ENCODE measurements at places on chromosomes 16 and 17.
A peak's percentile ranks its signal among the peaks of the same experiment; 100 is the strongest.

DNA sequence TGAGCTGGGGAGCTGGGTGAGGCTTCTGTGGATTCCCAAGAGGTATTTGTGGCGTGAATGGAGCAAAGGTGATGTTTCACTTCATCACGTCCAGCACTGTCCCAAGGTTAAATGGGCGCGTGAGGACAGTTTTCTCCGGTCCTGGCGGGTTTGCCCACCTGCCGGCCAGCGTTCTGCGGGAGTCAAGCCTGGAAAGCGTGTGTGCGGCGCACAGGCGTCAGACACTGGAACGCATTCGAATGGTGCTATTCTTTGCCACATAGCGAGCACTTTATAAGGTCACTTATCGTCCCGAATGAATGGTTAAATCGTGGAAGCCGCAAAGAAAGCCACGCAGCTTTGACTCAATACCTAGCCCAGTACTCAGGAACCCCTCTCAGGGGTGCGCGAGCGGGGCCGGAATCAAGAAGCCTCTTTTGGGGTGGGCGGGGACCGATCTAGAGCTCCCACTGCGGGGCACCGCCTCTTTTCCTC is 446 bp upstream of the PSMD11 start:
- DNase-seq, result no peak

DNA sequence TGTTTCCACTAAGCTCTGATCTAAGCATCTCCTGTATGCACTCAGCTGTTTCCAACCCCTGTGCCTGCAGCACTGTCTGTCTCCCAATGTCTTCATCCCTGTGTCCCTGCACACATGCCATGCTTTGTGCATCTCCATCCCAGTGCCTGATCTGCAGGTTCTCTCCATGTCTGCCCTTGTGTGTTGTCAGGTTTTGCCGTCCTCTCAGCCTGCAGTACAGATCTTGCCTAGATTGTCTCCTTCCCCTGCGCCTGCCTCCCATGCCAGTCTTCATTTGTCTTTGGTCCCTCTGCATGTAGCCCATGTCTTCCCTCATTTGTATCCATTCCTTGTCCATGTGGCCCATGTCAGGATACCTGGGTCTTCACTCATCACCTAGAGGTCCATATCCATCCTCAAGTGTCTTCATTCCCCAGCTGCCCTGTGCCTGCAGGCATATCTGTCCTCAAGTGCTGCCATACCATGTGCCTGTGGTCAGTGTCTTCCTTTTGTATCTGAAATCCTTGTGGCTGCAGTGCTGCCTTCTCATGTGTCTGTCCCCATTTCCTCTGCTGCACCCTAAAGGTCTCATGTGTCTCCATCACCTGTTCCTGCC is 71.5 kb downstream of the TNFRSF13B start:
- DNase-seq, result no peak

DNA sequence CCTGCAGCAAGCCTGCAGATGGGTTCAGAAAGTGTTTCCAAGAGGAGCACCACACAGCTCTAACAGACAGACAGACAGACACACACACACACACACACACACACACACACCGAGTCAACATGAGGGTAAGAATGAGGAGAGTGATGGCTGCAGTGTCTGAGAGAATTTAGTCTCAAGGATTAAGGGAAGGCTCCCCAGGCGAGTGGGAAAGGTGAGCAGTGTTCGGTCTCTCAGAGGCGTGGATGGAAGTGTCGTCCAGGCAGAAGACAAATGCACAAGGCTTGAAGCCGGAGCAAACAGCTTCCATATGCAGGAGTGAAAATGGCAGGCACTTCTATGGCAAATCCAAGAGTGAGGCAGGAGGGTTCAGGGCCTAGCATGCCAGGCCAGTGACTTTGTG is 770.1 kb downstream of the KCNJ18 start:
- no peak for DNase-seq

GRCh38 chr17:72764632-72765041 is 327.9 kb downstream of the SLC39A11 start:
- no peak for DNase-seq

GRCh38 chr17:50207792-50208567 is 6.5 kb upstream of the COL1A1 start:
- DNase-seq, result no peak

GRCh38 chr17:50275279-50275678 is 1.0 kb downstream of the TMEM92 start:
- DNase-seq, result no peak

DNA sequence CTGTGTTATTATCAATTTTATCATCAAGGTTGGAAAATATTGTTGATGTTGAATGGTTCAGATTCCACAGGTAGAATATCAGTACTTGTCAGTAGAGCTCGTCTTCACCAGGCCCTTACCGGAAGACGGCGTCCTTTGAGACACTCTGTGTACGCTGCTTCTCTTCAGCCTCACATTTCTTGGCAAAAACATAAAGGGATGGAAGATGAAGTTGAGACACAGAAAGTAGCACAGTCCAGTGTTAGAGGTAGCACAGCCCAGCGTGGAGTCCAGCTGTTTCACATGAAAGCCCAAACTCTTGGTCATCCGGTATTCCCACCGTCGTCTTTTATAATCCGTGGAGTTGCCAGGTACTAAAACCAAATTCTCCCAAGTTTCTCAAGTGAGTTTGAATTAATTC is 30.4 kb downstream of the ATP2C2 start:
- no peak for DNase-seq

DNA sequence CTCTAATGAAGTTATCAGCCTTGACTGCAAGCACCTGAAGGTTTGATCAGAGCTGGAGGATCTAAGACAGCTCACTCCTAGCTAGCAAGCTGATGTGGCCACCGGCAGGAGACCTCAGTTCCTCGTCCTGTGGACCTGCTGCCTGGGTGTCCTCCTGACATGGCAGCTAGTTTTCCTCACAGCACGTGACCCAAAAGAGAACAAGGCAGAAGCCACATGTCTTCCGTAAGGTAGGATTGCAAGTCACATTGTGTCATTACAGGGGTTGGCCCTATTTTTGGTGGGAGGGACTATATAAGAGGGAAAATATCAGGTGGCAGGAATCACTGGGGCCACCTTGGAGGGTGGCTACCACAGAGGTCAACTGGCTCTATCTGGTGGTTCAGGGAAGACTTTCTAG is 18.1 kb upstream of the WWOX start:
- no peak for DNase-seq

DNA sequence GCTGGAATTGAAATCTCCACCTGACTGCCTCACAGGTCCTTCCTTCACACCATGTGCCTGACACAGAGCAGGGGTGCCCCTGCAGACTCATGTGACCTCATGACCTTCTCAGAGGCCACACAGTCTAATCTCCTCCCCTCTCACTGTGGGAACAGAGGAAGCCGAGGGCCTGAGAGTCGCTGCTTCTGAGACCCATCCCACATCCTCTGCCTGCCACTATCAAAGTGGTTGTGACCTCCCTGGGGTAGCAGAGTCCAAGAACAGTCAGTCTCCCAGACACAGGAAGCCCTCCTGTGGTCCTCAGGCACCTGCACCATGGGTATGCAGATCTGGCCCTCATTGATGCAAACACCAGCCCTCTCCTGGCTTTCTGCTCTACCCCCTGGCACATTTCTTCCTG is 78.5 kb downstream of the RAB11FIP4 start:
- DNase-seq, result no peak

GRCh38 chr17:71286625-71287024 is 834.2 kb upstream of the SOX9 start:
- DNase-seq, result no peak

GRCh38 chr17:81000631-81001357 is 9.2 kb downstream of the CHMP6 start:
- DNase-seq, result no peak

- DNase-seq, result peak; percentile 46
Observed at GRCh38 chr17:21034340-21035235, 8.2 kb downstream of the USP22 start.

DNA sequence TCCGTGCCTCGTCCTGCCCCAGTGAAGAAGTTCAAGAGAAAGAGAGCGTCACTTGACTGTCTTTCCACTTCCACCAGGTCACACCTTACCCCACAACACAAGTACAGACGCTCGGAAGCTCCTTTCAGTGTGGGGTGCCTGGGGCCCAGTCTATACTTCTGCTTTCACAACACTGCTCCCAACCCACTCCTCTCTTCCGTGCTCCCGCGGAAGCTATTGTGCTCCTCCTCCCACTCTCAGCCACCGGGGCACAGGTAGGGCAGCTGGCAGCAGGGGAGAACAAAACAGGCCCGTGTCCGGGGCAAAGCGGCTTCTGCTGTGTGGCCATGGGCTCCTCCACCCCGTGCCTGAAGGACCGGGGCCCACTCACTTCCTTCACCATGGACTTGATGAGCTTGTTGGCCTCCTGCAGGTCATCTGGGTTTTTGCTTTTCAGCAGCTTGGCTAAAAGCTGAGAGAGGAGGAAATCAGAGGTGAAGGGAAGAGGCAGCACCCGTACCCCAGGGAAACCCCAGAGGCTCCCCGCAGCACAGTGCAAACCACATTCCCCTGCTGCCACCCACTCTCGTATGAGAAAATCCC is 18.9 kb downstream of the GGA3 start:
- no peak for DNase-seq

- DNase-seq, result no peak
Observed at GRCh38 chr17:47955497-47956461, 1.9 kb downstream of the PRR15L start.

DNA sequence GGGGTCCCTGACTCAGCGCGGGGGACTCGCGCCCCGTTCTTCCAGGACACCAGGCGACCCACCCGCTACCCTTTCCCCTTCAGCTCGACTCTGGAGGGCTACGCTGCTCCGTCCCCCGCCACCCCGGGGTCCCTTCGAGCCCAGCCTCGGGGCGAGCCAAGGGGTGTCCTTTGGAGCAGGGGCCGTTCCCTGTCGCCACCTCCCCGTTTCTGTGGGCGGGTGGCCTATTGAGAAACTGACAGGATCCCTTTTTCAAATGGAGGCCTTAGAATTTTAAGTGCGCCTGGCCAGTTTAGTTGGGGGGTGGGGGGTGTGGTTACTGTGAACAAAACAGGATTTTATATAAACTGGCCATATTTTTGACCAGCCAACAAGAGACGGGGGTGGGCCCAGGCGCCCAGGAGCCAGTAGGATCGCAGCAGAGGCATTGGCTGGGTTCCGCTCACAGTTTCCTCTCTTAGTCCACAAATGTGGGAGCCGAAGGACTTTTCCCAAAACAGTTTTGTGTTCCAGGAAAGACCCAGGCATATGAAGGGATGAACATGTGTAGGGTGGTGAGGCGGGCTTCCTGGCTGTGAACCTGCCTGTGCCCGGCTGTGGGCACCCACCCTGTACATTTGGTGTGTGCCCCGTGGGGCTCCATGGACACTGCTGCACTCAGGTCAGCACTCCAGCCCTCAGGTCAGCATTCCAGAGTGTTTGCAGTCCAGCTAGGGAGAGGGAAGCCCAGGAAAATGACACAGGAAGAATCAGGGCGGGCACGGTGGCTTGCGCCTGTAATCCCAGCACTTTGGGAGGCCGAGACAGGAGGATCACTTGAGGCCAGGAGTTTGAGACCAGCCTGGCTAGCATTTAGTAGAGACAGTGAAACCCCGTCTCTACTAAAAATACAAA is 722 bp upstream of the TIMP2 start:
- no peak for DNase-seq

- no peak for DNase-seq
Observed at GRCh38 chr16:56583351-56584168, 5.8 kb upstream of the MT3 start.

DNA sequence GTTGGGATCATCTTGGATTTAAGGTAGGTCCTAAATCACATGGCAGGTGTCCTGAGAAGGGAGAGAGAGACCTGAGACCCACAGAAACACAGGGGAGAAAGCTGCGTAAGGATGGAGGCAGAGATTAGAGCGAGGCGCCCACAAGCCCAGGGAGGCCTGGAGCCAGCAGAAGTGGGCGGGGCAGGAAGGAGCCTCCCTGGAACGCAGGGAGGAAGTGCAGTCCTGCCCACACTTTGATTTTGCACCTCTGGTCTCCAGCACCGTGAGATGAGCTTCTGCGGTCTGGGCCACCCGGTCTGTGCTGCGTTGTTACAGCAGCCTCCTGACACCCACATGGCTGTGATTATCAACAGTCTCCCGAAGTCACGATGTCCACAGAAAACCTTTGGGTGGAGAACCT is 6.4 kb downstream of the DNASE1L2 start:
- DNase-seq, result no peak

DNA sequence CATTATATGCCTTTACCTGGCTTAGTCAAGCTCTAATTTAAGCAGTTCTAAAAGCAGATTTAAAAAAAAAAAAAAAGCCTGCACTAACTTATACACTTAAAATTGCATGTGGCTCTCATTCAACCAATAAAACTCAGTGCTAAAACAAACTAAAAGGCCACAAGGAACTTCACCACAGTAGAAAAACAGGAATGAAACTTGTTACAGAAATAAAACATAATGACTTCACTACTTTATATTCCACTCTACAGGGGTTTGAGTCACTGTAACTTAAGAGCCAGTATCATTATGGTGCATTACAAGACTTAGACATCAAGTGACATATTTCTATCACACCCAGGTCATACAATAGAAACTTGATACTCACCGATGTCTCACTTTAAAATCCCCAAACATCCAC is 11.1 kb downstream of the CA10 start:
- DNase-seq, result no peak

DNA sequence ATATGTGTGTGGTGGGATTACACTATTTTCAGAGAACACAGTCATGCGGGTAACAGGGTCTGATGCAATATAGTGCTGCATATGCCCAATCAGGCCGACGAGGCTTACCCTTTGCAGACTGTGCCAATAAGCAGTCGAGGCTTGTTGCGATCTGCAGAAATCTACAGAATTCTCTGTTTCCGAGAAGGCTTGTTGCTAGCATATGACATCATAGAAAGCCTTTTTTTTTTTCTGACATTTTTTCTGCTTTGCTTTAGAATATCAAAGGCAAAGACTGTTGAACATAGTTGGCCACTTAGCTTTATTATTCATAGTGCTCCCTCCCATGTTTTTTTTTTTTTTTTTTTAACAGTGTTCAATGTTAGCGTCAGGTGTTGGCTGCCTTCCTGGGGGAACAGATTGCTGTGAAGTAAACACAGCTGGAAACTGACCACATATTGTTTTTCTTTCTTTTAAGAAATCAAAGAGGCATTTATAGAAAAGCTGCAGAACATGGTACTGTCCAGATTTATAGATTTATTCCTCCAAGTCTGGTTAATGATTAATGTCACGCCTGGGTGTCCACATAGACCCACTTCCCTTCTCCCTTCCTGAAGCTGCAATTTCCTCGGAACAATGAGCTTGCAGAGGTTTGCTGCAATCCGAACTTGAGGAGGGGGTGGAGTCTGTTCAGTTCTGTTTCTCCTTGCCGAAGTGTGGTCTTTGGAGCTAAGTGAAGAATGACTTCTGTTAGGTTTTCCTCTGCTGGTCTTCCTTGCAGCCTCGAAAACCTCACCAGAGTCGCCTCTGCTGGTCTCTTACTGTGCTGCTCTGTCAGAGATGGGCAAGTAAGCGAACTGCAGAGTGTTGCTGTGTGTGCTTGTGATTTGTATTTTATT is 87.3 kb downstream of the MAP2K6 start:
- DNase-seq, result no peak
